ENCODE measurements at places on chromosomes 16 and 17.

- no peak for DNase-seq
Observed at GRCh38 chr16:79801646-79802045, 201.1 kb upstream of the MAF start.

DNA sequence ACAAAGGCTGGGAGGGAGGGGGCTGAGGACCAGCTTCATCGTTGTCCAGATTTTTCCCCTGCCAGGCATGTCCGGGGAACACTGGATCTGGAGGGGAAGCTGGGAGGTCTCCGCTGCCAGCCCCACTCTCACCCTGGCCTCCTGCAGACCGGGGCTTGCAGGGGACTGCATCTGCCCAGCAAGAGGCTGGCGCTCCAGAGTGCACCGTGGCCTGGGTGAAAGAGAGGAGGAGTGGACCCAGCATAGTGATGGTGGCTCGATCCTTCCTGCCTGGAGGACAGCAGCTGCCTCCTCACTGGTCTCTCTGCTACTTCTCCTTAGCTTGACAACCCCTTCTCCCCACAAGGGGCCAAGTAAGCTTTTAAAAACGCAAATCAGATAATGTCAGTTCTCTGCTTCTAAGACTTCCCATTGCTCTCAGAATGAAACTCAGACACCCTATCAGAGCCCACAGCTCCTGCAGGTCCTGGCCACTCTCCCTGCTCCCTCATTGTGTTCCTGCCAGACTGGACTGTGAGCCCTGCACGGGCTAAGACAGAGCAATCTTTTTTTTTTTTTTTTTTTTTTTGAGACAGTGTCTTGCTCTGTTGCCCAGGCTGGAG, 15.0 kb downstream of the CPNE2 start:
- no peak for DNase-seq

DNA sequence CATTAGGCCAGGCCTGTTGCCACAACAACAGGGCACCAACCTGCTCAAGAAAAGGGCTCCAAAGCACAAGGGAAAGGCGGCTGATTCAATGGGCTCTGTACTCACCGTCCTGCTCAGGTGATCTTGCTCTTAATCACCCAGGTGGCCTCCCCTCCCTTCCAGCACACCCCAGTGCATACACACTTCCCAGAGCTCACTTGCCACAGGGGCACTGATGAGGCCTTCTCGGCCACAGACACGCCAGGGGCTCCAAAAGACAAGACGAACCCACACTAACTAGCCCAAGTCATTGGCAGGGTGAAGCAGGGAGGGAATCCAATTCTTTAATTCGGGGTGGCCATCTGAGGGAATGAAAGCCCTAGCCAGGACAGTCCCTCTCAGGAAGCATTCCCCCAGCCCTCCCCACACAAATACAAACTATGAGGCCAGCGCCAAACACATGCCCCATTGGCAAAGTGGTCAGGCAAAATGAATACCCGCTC, 1.4 kb downstream of the MYO18A start:
- no peak for DNase-seq

GRCh38 chr17:77451894-77452852, 311.4 kb downstream of the SEC14L1 start:
- DNase-seq: no peak

DNA sequence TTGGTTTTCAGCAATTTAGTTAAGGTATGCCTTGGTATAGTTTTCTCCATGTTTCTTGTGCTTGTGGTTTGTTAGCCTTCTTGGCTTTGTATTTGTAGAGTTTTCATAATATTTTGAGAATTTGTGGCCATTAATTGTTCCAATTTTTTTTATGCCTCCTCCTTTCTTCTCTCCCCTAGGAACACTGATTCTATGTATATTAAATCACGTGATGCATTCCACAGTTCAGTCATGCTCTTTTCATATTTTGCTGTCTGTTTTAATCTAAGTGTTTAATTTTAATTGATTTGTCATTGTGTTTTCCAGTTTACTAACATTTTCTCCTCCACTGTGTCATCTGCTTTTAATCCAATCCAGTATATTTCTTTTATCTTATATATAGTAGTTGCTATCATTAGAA, 263.6 kb downstream of the SHISA9 start:
- no peak for DNase-seq

- no peak for DNase-seq
Observed at GRCh38 chr16:14283786-14284185, 212.7 kb downstream of the MRTFB start.

DNA sequence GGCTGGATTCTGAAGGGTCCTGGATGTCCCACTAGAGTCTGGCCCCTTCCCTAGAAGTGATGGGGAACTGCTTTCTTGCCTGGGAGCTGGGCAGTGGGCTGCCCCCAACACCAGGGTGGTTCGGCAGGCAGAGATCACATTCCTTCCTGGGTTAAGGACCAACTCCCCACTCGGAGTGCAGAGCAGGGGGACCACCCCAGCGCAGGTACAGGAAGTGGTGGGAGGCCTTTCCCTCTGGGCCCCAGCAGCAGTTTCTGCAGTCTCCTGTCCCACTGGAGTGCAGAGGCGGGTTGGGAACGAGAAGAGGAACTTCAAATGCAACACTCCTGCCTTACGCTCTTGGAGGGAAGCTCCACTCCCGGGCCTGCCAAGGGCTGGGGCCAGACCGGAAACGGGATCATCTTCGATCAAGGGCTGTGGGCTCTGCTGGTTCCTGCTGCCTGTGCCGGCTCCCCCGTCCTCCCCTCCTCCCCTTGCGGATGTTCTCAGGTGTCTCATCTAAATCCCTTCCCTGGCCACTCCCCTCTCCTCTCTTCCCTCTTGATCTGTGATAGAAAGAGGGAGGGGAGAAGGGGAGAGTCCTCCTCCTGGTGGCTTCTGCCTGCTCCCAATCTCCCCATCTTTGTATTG, 9.0 kb upstream of the NGFR start:
- DNase-seq: no peak

- DNase-seq: no peak
Observed at GRCh38 chr16:318628-319027, 33.9 kb downstream of the AXIN1 start.

DNA sequence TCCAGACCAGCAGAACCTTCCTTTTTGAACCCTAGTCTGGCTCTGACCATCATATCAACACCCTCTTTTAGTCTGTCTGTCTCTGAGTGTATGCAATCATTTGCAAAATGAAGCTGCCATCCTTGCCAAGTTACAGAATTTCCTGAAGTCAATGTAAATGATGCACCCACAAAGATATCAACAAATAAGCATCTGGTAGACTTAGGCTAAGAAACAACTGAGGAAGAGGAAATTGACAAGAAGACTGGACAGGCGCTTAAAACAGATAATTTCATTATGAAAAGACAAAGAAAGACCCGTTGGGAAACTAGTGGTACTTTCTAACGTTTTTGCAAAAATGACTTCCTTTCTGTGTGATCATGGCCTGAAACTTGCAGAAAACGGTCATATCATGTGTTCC, 24.7 kb upstream of the CIITA start:
- no peak for DNase-seq

DNA sequence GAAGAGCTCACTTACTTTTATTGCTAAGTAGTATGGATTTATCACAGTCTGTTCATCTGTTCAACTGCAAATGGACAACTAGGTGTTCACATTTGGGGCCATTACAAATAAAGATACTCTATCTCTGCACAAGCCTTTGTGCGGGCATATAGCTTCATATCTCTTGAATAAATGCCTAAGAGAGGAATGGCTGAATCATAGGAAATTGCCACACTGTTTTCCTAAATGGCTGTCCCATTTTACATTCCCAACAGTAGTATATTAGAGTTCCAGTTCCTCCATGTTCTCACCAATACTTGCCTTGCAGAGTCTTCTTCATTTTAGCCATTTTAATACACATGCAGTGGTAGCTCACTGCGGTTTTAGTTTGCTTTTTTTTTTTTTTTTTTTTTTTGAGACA, 20.5 kb downstream of the NSMCE1 start:
- no peak for DNase-seq

- DNase-seq: no peak
Observed at GRCh38 chr17:4497101-4497824, 1.4 kb upstream of the SPNS2 start.

DNA sequence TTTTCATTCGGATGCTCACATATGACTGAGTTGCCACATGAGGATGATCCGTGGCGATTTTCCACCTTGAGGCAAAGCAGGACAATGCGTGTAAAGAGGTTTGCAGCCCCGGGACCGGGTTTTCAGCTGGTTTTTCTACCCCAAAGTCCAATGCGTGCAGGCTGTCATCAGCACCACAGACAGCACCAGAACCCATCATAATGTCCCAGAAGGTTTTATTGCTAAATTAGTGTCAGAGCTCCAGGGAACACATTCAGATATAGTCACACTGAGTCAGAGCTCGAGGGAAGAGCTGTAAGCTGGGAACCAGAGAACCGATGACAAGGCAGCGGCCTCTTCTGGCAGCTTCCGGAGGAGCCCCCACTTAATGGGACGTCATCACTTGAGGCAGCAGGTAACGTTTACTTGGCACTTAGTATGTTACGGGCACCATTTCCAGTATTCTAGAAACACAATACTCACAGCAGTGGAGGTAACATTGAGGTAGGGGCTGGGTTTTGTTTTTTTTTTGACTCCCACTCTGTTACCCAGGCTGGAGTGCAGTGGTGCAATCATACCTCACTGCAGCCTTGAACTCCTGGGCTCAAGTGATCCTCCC, 8.9 kb upstream of the NAGPA start:
- DNase-seq: no peak

- DNase-seq: no peak
Observed at GRCh38 chr16:50464325-50465290, 83.6 kb upstream of the NKD1 start.
